ENCODE measurements at places on chromosomes 2 and 18.
A peak's percentile ranks its signal among the peaks of the same experiment; 100 is the strongest.

DNA sequence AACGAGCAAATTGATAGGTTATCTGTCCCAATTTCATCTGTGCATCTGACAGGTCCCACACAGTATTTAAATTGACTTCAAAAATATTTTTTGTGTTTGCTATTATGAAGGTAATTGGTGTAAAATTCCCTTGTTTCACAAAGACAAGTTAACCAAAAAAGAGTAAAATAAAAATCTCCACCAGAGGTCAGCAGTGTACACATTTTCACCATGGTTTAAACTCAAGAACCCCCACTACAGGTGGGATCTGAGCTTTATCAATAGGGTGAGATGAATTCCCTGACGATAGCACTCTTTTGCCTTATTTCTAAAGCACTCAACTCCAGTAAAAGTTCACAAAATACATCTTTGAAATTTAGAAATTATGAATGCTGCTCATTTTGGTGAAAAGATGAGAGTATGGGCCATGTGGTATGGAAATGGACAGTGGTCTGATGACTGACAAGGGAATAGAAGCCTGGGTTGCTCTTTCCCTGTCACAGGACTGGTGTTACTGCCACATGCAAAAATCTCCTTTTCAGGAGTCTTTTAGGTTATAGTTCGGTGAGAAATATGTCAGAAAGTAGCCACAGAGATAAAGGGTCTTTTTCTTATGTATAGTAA lies 68.0 kb downstream of the SERPINB8 start:
- DNase-seq, result no peak

GRCh38 chr2:171389325-171389724 lies 44.5 kb downstream of the METTL8 start:
- DNase-seq, result no peak

DNA sequence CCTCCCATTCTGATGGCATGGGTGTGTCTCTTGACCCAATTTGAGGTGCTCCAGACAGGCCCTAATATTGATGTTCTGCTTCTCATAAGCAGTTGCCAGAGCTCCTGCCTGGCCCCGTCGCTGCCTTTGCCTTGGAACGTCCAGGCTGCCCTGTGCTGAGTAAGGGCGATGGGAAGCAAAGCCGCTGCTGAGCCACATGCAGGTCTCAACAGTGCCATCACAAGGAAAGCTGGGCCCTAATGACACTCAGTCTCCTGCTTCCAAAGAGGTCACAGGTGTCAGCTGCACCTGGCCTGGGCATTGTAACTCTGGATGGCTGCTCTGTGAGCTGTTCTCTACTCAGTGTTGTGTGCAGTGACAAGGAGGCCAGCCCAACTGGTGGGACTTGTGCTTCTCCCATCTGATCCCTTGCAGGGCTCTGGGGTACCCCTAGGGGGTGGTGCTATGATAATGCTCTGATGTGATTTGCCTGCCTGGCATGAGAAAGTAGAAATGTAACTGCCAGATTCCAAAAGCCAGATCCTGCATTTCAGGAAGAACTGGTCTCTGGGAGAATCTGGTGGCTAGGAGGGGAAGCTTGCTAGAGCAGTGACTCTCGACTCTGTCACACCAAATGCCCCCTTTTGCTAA lies 8.7 kb downstream of the TTC39C start:
- no peak for DNase-seq

GRCh38 chr18:2102022-2102421 lies 469.3 kb downstream of the METTL4 start:
- DNase-seq, result no peak

DNA sequence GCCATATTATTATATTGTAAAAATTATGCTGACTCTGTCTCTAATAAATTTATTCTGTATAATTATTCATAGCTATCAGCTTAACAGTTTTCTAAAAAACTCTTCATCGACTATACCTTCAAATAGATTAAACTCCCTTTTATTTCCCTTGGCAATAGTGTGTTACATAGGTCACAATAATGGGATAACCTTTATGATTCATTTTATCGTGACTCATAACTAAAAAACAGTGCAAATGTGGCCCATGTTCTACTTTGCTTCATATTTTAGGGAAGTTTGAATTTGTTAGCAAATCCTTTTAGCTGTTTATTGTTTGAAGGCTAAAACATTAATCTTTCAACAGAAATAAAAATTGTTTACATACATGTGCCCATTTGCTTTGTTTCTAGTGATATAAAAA lies 783.2 kb upstream of the CDH2 start:
- DNase-seq, result no peak

DNA sequence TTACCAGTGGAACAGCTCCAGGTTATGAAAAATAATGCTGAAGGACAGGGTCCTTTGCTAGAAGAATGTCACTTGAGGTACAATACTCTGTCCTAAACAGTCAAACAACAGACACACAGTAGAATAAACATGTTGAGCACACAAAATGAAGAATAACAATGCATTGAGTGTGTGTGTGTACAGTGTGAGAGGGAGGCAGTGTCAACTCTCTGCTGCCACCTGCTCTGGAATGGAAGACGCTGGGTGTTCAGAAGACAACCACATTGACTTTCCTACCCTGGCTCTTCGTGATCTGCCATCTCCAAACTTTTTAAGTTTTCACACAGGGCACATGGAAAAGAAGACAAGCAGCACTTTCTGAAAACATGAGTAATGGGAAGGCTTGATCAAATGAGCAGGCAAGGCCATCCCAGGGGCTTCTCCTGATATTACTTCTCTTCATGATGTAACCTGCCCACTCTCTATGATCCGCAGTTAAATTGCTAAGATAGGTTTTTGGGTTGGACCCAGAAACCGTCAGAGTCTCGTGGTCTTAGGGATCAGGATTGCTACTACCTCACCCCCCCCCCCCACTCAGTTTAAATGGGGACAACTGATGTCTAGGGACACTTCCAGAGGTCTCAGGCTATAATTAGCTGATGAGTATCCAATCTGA lies 533.2 kb upstream of the TNP1 start:
- DNase-seq, result no peak

DNA sequence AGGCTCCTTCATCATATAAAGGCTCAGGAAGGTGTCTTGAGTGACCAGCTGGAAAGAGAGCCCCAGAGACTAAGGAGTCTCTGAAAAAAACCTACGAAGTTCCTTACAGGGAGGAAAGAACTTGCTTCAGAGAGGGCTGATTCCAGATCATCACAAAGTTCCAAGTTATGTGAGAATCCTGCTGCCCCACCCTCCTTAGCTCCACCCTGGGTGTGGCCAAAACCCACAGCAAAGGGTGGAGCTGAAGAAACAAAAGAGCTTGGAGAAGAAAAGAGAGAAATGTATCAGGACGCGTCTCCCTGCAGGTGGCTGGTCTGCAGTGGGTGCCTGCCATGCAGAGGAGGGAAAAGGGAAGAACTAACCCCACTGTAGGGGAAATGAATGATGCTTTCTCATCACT lies 32.8 kb upstream of the ZNF396 start:
- no peak for DNase-seq

DNA sequence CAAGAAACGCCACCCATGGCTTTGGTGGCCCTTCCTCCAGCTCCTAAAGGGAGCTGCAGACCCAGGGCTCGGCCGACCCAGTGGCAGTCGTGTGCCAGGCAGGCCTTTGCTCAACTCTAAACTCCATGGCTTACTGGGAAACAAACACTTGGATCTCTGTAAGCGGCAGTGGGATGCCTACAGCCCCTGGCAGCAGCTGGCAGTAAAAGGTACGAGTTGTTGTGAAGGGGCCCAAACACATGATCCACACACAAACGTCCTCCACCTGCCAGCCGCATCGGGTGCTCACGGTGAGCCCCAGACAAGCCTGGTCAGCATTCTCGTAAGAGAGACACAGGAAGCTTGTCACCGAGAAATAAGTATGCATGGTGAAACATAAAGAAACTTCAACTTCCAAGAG lies 214.9 kb downstream of the MGAT5 start:
- DNase-seq, result no peak

- DNase-seq, result no peak
These were observed 145.9 kb downstream of the FMNL2 start for GRCh38 chr2:152480821-152481399.

DNA sequence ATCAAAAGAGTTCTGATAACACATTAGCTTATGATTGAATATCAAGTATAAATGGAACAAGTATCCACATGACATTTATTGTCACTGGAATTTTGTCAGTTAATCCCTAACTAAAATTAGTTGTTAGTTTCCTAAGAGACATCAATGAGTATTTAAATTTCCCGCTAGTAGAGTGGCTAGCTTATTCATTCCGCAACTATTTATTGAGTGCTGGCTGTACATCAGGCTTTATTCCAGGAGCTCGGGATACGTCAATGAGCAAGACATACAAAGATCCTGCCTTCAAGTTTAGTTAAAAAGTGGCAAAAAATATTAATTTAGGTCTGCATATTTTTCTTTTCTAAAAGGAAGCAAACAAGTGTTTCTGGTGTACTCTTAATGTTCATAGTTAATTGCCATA lies 59.3 kb downstream of the PRKRA start:
- no peak for DNase-seq

- DNase-seq, result no peak
These were observed 30.7 kb upstream of the CD302 start for GRCh38 chr2:159828738-159829137.

- no peak for DNase-seq
These were observed 844 bp upstream of the CPS1 start for GRCh38 chr2:210555555-210555954.

DNA sequence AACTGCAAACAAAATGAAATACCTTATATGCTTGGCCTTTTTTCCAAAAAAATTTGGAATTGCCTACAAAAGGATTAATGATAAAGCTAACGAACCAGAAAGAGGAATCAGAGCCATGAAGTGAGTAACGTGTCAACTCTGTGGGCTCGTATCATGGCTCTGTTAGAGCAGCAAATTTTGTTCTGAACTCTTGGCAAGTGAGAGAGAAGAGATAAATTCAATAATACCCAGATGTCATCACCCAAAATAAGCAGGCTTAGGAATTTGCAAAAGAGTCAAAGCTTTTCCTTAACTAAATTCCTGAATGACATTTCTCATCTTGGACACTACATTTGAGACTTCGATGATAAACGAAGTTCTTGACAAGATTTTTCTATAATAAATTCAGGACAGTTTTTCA lies 4.4 kb downstream of the TXNDC2 start:
- DNase-seq, result no peak

GRCh38 chr2:158904627-158905177 lies 63.7 kb upstream of the TANC1 start:
- no peak for DNase-seq

DNA sequence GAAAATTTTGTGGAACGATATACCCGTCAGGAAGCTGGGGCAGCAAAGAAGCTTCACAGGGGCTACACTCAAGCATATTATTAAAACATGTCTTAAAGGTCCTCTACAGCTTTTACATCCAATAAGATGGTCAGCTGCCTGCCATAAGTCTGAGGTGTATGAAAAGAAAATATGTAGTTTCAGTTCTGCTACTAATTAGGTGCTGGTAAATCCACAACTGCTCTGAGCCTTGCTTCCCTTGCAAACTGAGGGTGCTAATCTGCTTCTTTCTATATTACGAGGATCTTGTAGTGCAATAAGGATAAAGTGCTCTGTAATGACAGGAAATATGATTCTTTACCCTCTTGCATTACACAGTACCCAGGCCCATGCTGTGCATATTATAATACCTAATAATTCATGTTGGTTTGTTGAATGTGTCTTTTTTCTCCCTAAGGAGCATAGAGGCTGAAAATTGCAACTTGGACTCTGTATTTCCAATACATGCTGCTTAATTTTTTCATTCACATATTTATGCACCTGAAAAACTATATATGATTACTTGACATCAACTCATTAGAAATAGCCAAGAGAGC lies 14.5 kb upstream of the SLC8A1 start:
- no peak for DNase-seq

GRCh38 chr2:237184192-237184918 lies 98.7 kb downstream of the COPS8 start:
- DNase-seq, result no peak

- peak; percentile 53 for DNase-seq
These were observed 128.8 kb upstream of the MSH6 start for GRCh38 chr2:47653902-47654789.

GRCh38 chr2:218815244-218815637 lies 16.4 kb downstream of the PRKAG3 start:
- DNase-seq, result peak; percentile 55

GRCh38 chr18:79343567-79344207 lies 52.0 kb upstream of the NFATC1 start:
- no peak for DNase-seq

DNA sequence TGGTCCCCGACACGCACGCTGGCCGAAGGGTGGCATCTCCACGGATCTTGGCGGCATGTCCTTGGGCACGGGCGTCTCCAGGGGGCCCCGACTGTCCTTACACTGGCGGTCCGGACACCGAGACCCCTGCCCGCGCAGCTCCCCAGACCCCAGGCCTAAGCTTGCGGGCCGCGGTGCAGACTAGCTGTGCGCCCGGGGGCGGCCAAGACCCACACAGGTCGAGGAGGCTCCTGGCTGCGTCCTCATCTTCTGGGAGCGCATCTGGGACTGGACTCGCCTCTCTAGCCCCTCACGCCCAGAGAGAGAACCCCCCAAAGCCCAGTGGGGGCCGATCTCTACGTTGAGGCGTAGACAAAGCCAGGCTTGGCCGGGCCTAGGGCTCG lies 475 bp upstream of the TWIST2 start:
- DNase-seq, result no peak

GRCh38 chr18:57543560-57543959 lies 42.9 kb downstream of the FECH start:
- DNase-seq, result no peak

DNA sequence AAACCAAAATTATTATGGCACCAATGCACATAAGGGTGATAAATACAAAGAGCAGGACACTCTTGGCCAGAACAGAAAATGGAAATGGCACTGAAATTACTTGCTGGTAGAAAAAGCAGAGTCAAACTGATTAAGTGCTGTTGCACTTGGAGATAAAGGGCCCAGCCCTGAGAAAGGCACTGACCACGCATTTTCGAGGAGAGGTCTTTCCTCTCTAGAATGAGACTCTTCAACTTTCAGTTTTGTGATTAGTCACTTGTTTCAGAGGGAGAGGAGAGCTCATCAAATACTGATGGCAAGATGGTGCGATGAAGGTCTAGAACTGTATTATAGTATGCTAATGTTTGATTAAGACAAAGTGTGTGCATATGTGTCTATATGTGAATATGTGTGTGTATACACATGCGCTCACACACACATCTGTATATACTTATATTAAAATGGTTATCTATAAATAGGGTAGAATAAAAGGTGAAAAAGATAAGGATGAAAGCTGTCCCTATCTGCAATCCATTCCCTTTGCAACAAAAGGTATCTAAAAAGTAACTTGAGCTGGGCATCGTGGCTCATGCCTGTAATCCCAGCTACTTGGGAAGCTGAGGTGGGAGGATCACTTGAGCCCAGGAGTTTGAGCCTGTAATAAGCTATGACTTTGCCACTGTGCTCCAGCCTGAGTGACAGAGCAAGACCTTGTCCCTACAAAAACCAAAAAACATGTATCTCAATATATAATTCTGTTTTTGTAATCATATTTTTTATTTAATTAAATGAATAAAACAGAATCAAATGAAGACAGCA lies 48.8 kb upstream of the ZDBF2 start:
- no peak for DNase-seq

DNA sequence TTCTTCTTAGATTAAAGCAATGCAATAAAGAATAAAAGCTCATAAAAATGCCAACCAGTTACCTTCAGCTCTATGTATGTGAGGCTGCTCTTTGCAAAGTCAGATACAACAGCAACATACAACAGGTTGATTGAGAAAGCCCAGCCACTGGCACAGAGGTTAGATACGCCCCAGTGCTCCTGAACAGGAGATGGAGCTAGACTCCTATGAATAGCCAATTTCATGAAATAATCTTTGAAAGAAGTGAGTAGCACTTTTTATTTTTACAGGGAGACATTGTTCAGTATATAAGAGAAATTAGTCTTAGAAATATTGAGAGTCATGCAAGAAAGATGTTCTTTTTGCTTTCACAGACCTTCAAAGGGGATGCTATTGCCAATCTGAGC lies 362.4 kb upstream of the MEX3C start:
- no peak for DNase-seq
